ENCODE measurements at places on chromosomes 12 and 14.

GRCh38 chr12:106135781-106136180 lies 3.0 kb downstream of the NUAK1 start:
- DNase-seq: no peak

- peak; percentile 49 for DNase-seq
Observed at GRCh38 chr12:91603060-91603459, 420.4 kb upstream of the DCN start.

GRCh38 chr12:79415746-79416435 lies 274.9 kb downstream of the PAWR start:
- DNase-seq: peak; percentile 19

DNA sequence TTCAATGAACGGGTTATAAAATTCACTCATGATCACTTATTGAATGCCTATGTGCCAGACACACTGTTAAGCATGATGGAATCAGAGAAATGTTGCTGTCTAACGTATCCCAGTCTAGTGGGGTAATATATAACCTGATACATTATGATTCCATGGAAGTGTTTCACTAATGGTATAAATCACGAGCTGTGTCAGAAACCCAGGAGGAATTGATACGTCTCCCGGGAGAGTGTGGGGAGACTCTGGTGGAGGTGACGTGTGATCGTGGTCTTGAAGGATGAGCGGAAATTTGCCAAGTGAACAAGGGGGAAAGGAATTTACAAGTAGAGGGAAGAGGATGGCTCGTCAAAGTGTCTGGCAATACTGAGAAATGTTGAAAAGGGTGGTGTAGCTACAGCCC lies 26.5 kb downstream of the MANSC1 start:
- DNase-seq: peak; percentile 3

DNA sequence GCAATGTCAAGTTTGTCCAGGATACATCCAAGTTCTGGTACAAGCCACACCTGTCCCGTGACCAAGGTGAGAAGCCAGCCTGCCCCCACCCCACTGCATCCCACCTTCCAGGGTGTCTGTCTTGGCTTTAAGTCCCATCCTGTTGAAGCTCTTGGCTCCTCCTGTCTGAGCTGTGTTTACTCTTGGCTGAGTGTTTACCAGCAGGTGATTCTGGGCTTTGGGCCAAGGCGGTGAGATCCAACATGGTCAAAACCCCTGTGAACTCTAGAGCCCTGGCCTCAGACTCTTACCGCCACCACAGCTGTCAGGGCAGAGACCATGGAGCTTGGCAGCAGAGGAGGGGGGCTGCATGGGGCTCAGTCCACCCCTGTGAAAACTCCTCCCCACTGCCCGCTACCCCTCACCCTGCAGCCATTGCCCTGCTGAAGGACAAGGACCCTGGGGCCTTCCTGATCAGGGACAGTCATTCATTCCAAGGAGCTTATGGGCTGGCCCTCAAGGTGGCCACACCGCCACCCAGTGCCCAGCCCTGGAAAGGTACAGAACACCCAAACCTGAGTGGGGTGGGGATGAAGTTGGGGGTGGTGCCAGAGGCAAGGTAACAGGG lies 11.6 kb downstream of the TNS2 start:
- no peak for DNase-seq

- DNase-seq: no peak
Observed at GRCh38 chr12:117662620-117663395, 301.4 kb upstream of the NOS1 start.

DNA sequence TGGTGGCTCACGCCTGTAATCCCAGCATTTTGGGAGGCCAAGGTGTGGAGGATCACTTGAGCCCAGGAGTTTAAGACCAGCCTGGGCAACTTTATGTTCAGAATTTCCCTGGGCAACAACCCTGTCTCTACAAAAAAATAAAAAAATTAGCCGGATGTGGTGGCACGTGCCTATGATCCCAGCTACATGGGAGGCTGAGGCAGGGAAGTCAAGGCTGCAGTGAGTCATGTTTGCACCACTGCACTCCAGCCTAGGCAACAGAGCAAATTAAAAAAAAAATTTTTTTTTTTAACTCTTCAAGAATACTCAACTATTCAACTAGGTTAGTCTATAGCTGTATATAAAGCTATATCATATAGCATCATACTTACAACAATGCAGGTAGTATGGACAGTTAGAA lies 113.0 kb downstream of the RALGAPA1 start:
- DNase-seq: no peak

DNA sequence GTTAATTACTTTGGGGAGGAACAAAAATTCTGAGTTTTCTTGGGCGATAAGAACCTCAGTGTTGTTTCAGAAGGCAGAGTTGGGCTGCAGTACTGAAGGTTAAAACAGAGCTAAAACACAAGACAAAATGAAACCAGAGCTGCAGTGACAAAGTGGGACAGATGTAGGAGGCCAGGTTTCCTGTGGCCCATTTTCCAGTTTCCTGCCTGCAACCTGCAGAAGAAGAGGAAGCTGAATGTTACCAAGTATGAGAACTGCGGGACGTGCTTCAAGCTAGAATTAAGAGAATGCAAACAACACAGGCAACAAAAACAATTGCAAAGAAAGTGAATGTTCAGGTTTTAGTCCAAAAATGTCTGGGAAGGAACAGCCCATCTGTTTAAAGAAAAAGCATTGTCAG lies 17.8 kb downstream of the ELK3 start:
- no peak for DNase-seq

DNA sequence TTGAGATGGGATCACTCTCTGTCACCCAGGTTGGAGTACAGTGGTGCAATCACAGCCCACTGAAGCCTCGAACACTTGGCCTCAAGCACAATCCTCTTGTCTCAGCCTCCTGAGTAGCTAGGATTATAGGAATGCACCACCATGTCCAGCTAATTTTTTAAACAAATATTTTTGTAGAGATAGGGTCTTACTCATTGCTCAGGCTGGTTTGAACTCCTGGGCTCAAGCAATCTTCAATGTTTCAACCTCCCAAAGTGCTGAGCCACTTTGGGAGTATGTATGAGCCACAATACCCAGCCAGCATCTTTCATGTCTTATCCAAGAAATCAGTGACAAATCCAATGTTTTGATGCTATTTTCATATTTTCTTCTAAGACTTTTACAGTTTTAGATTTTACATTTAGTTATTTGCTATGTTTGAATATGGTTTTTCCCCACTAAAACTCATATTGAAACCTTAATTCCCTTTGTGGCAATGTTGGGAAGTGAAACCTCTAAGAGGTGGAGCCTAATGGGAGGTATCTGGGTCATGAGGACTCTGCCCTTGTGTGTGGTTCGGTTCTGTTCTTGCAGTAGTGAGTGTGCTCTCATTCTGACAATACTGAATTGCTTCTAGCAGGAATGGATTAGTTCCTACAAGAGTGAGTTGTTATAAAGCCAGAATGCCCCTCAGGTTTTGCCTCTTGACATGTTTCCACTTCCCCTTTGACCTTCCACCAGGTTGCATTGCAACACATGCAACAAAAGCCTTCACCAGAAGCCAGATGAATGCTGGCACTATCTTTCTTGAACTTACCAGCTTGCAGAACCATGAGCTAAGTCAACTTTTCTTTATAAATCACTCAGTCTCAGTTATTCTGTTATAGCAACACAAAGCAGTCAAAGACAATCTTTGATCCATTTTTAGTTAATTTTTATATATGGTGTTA lies 80.8 kb upstream of the AMIGO2 start:
- DNase-seq: no peak

DNA sequence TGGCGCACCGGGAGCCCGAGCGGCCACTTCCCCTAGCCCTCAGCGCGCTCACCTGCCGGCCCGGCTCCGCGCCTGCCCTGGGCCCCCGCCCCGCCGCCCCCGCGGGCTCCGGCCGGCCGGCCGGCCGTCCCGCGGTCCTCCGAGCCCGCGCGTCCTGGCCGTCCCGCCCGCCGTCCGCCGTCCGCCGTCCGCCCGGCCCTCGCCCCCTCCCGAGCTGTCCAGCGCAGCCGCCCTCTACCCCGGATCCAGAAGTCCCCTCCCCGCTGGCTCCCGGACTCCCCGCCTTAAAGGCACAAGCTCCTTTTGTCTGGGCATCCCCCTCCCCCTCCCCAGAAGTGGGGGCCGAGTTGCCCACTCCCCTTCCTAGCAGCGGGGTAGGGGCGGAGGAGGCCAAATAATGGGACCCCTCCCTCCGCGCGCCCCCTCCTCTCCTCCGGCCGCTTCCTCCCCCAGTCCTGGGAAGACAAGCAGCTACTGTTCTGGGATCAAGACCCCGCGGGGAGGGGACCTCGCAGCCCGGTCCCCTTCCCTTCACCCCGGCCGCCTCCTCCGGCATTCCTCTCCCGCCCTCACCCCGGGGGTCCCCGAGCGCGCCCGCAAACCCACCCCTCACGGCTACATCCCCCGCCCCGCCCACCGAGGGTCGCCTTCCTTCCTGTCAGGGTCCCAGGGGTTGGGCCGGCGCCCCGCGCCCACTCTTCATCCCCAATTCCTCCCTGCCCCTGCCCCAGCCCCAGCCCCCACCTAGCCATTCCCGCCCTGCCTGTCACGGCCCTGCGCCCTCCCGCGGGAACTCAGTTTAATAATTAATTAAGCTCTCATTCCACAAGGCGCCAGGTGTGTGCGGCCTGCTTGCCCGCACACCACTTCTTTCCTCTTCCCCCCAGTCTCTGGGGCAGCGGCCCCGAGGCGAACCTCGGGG lies at the start of gene ADCY6:
ADCY6 (minus strand) TSS at position 236 of the 922 bp plus-strand sequence. CDS start 5,655 bp downstream, outside the sequence.
- peak; percentile 75 for DNase-seq

DNA sequence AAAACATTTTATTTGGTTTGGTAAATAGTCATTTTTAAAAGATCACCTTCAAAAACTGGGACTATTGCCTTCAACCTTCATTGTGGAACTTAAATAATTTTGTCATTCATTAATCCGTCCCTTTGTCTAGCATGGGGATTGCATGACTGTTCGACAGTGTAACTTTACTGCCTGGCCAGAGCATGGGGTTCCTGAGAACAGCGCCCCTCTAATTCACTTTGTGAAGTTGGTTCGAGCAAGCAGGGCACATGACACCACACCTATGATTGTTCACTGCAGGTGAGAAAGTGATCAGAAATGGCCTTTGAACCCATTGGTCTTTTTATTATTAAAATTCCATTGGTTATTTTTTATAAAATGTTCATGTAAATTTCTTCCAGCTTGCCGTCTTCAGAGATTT lies 37.2 kb upstream of the MYF6 start:
- no peak for DNase-seq

- DNase-seq: peak; percentile 93
Observed at GRCh38 chr14:68476212-68477109, 316.4 kb downstream of the ZFP36L1 start.

- DNase-seq: no peak
Observed at GRCh38 chr12:118465706-118466105, 89.4 kb downstream of the SUDS3 start.

DNA sequence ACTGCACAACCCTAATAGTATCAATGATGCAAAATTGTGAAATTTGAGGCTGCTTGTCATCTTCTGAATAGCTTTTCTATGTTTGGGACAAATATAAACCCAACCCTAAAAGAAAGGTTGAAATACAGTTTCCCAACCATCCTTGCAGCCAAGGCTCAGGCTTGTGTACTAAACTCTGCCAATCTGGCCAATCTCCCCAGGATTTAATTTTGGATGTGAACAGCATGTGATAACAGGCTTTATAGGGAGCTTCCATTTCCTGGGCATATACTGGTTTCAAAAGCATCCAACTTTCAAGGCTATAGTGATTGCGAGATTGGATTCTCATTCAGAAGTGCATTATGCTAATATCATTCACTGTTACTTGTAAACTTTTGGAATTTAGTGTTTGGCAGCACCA lies 55.7 kb upstream of the MUCL1 start:
- DNase-seq: no peak

- no peak for DNase-seq
Observed at GRCh38 chr12:123546281-123546680, 12.8 kb upstream of the RILPL1 start.

DNA sequence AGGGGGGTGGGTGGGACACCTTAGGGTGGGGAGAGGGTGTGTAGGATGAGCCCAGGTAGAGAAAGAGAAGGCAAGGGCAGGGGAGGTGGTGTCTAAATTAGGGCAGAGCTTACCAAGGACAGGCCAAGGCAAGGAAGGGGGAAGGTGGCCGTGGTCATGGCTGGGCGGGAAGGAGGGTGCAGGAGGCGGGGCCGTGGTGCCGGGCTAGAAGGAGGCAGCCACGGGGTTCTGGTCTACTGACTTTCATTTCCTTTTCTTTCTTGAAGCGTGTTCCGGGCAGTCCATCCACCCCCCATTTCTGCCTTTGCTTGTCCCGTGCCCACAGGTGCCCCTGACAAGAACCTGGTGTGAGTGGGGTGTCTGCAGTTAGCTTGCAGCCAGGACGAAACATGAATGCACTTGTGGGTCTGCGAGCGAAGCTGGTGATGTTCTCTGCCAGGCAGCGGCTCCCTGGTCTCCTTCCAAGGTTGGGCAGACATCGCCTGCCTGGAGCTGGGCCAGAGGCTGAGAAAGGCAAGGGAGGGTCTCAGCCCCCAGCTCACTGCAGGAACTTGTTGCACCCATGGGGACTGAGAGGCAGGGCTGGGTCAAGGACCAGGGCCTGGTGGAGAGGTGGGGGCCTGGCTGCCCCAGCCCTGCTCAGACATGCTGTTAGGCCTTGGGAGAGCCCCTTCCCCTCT lies 58.2 kb downstream of the KIF26A start:
- DNase-seq: no peak

GRCh38 chr12:56146492-56147460 lies 5.6 kb upstream of the MYL6B start:
- no peak for DNase-seq

- DNase-seq: no peak
Observed at GRCh38 chr12:10408842-10409241, 715 bp downstream of the KLRC4 start.

GRCh38 chr12:18461758-18462157 lies 200.4 kb downstream of the PIK3C2G start:
- peak; percentile 44 for DNase-seq

- no peak for DNase-seq
Observed at GRCh38 chr12:117900561-117900960, 68.2 kb downstream of the KSR2 start.

GRCh38 chr12:121209221-121209620 lies 708 bp upstream of the P2RX4 start:
- no peak for DNase-seq

GRCh38 chr12:43832463-43833168 lies 3.3 kb upstream of the TMEM117 start:
- no peak for DNase-seq

GRCh38 chr14:72104011-72104613 lies 171.9 kb downstream of the RGS6 start:
- DNase-seq: no peak

DNA sequence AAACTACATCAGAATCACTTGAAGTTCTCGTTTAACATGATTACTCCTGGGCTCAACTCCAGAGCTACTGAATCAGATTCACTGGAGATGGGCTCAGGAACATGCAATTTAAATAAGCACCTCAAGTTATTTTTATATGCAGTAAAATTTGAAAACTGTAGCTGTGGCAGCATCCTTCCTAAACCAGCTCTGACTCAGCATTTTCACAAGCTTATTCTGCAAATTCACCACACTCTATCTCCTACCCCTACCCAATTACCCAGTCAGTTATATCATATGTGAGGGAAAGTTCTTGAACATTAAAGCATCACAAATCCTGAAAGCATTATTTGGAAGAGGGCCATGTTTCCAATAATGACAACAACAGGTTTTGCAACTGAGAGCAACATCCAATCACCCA lies 24.2 kb upstream of the LRRC9 start:
- no peak for DNase-seq
